ENCODE measurements at places on chromosomes 5 and 9.

DNA sequence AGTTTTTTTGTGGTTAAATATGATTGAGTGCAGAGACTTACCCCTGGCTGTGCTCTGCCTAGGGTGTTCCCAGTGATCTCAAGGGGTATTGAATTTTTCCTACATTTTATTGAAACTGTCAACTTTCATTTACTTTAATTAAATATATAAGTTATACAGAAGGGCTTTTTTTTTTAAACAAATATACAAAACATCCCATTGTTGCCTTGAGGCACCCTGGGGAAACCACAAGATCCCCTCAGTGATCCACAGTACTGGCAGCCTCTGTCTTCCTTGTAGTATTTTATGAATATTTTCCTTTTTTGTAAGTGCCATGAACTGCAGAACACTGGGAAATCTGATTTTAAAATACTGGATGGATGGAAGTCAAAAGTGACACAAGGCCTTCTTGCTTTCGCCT is 123.7 kb downstream of the TLE1 start:
- DNase-seq = peak; percentile 81

DNA sequence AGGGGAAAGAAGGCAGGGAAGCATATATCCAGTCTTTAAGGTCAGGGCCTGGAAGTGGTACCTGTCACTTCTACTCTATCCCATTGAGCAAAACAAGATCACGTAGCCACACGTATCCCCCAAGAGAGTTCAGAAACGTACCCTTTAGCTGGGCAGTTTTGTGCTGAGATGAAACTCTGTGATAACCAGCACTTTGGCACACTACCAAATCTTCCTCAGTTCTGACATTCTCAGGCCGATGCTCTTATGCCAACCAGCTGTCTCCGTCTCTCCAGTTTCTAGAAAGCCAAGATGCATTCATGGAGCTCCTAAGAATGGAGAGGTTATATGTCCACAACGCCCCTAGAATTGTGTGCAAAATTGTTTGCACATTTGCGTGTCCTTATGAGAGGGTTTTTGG is 176.6 kb upstream of the MSX2 start:
- DNase-seq = no peak

DNA sequence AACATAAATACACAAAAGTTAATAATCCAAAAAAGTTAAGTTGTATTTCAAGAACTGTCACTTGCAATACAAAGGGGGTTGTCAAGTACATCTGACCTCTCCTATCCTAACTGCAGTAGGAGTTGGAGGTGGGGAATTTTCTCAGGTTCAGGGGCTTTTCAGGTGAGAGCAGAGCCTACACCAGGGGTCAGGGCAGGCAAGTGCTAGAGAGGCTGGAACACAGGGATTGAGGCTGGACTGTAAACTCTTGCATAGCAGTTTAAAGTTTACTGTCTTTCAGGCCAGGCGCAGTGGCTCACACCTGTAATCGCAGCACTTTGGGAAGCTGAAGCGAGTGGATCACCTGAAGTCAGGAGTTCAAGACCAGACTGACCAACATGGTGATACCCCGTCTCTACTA is 25.4 kb upstream of the RASGRF2 start:
- no peak for DNase-seq

DNA sequence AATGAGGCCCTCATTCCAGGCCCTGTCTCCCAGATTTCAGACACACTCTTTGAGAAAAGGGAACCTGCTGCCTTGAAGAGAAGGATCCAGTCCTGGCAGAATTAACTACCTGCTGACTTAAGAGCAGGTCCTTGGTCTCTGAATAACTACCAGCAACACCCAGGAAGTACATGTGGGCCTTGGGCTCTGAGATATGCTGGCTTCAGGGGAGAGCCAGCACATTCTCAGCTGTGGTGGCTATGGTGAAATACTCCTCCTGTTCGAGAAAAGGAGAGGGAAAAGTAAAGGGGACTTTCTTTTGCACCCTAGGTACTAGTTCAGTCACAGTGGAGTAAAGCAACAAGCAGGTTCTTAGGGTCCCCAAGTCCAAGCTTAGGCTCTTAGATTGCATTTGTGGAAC is 120.0 kb downstream of the HMHB1 start:
- no peak for DNase-seq

GRCh38 chr5:41256400-41256799 is 43.1 kb upstream of the C6 start:
- DNase-seq = no peak
